ENCODE measurements at places on chromosomes 4 and X.

DNA sequence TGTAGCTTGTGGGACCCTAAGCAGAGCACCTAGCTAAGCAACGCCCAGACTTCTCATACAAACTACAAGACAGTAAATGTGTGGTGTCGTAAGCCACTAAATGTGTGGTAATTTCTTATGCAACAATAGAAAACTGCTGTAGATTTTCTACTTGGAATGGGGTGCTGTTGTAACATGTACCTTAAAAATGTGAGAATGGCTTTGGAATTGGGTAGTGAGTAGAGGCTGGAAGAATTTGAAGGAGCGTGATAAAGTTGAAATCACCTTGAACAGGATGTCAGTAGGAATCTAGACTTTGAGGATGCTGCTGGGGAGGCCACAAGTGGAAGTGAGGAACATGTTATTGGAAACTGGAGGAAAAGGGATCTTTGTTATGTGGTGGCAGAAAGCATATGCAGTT lies 43.2 kb upstream of the FUNDC1 start:
- no peak for DNase-seq

DNA sequence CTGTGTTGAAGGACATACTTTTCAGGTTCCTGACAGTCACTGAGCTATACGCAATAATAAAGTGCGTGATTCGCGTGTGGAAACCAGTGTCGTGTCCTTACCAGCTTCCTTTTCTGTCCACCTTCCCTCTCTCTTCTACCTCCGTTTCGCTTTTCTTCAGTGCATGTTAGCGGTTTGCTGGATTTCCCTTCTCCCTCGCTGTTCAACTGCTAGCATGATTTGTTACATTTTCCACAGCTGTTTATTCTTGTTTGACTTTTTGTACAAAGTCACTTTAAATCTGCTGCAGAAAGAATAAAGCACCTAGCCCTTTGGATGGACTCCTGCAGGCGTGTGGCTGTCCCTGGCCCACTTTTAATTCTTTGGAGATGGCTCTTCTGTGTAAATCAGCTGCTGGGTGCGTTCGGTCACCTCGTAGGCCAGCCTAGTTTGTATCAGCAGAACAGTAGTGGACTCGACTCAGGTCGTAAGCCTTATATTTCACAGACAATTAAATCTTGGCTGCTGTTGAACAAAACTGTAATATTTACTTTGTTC lies 8.9 kb upstream of the HAND2 start:
- DNase-seq = no peak

DNA sequence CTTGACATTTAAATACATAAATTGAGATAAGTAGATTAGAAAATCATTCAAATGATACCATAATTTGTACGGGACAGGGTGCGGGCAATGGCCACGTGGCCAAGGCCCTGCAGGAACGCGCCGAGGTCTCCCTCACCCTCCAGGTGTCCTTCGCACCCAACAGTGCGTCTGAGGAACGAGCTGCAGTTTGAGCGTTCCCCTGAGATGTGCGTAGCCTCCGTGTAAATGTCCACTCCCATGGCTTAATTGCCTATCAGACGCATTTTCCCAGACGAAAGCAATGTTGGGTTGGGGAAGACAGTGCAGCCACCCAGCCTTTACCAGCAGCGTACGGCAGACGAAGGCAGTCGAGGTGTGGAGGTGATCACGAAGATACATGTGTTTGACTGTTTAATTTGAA lies 56.4 kb downstream of the CPLX1 start:
- no peak for DNase-seq

DNA sequence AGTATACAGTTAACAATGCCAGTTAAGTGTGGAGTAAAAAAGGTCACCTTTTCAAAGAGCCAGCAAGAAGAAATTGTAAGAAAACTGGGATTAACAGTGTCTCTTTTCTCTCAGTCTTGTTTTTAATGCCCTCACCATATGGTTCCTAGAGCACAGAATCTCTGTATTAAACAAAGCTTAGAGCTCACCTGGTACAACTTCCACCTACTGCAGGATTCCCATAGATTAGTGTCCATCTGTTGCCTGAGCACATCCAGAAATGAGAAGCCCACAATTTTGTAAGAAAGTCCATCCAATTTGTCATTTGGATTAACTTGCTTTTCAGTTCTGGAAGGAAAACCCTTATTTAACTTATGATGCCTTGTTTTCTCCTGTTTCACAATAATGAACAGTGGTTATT lies 1037.1 kb downstream of the STPG2 start:
- no peak for DNase-seq

DNA sequence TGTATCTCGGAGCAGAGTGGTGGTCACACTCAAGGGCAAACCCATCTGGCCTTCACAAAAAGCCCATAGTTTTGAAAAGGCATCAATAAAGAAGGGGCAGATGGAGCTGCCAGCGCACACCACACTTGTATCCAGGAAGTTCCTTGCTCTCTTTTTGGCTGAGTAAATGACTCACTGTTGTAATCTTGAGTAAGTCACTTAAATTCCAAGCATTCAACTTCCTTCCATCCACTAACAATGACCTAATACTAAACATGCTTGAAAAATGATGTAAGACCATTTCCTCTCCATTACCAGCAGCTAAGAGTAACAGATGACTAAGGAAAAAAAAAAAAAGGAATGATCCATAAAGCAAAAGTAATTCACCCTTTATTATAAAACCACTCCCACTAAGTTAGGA lies 32.4 kb upstream of the MYOZ2 start:
- DNase-seq = peak; percentile 95

DNA sequence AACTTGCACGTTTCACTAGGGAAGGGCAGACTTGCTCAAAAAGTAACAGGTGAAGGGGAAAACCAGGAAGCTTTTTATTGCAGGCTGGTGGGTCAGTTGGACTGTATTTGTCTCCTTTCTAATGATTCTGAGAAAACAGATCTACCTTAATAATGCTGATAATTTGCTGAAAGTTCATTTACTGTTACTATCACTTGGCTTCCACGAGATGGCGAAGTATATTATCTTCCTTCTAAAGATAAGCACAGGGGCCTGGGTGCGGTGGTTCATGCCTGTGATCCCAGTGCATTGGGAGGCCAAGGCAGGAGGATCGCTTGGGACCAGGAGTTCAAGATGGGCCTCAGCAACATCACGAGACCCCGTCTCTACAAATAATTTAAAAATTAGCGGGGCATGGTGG lies 16.4 kb downstream of the CCKAR start:
- no peak for DNase-seq

- no peak for DNase-seq
These were observed 55.9 kb upstream of the FHDC1 start for GRCh38 chr4:152880263-152880662.

DNA sequence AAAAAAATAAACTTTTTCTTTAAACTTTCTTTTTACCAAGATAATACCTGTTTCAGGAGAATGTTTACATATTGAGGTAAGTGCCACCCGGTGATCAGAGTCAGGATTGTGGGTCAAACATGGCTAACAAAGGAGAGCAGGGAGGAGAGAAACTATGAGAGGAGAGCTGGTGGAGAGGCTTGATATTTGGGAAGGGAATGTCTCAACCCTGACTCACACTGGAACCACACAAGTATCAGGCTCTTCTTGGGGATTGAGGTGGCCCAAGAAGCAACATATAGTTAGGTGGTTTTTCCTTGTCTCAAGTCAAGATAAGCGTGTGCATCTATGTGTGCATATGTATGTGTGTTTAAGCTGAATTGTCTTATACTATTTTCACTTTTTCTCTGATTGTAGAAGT lies 6.7 kb downstream of the TCEAL1 start:
- DNase-seq = peak; percentile 28

DNA sequence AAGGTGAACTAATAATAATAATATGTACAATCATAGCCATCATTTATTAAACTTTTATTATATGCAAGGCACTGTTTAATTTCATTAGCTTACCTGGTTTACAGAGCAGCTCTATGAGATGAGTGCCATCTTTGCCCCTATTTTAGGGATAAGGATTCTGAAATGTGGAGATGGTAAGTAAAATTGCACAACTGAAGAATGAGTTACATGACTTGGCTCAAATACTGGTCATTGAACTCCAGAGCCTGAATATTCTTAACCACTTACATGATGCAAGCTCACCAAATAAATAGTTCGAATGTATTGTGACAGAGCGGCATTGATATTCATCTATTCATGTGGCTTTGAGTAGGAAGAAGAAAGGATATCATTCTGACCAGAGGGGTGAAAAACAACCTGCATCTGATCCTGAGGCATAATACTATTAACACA lies 11.7 kb downstream of the ALB start:
- no peak for DNase-seq

DNA sequence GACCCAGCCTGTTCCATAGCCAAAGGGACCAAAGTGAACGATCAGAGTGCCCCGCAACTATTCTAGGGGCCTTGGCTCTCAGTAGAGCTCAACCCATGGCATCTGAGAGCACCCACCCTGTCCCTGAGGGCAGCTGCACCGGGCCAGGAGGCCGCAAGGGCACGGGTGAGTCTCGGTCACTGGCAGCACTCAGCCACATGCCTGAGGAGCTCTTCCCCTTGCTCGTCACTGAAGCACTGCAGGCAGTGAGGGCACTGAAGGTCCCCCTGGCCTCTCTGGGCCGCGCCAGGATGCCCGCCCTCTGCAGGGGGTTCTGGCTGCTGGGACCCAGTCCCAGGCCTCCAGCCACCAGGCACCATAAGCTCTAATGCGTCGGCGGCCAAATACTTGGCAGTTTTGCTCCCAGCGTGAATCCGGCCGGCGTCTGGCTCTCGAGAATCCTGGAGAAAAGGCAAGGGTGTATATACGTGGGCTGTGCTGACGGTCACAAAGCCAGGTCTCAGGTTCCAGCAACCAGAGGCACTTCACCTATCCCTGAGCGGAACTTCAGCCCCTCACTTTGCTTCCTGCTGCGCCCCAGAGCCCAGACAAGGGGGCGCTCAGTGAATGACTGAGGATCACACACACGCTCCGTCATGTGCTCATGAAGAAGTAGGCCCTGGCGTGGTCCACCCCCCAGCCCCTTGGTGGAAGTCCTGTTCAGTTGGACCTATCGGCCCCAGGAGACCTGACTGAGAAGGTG lies 13.9 kb downstream of the TNIP2 start:
- no peak for DNase-seq

DNA sequence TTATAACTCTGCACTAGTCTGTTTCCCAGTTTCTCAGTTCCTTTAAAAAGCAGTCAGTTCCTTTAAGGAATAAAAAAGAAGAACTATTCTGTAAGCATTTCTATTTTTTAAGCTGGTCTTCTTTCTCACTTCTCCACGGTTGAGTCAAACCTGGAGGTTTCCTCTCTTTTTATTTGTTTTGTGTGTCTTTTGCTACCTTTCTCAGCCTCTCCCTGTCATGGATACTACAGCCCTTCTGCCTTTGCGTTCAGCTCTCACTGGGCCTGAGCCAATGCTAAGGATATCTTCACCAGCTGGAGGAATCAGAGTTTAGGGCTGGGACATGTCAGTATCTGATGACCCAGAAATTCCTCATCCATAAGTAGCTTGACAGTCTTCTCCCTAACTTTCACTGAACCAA lies 49.7 kb upstream of the PRKX start:
- DNase-seq = no peak

DNA sequence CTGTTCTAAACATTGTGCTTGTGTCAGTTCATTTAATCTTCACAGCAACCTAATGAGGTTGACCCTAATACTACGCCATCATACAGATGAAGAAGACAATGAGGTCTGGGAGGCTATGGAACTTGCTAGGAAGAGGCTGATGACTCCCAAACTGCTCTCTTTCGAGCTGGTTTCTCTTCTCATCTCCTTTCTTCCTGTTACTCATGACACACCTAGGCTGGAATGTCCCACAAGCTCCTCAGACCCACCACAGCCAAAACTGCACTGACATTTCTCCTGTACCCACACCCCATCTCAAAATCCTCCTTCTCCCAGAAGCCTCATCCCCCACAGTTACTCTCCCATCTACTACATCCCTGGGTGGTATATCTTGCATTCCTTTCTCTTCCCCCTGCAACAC lies 27.4 kb upstream of the PJA1 start:
- no peak for DNase-seq

DNA sequence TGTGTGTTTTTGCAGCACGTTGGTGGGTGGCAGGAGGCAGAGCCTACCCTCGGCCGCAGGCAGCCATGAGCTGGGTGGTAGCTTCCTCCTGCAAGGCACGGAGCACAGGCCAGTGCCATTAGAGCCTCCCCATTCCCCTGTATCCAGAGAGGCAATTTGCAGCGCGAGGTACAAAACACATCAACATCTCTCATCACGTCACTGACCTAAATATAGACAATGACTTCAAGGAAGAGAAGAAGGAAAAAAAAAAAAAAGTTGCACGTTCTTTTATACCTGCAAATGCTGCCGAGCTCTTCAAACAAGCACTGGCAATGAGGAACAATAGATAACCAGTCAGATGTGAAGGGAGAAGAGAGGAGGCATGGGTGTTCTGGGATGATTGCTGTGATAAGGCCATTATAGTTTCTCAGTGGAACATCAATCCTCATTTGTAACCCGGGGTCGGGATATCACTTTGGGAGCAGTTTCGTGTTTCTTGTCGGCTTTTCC lies 159.9 kb downstream of the MGST2 start:
- no peak for DNase-seq

- no peak for DNase-seq
These were observed 770.4 kb upstream of the NDST4 start for GRCh38 chr4:115883847-115884246.

DNA sequence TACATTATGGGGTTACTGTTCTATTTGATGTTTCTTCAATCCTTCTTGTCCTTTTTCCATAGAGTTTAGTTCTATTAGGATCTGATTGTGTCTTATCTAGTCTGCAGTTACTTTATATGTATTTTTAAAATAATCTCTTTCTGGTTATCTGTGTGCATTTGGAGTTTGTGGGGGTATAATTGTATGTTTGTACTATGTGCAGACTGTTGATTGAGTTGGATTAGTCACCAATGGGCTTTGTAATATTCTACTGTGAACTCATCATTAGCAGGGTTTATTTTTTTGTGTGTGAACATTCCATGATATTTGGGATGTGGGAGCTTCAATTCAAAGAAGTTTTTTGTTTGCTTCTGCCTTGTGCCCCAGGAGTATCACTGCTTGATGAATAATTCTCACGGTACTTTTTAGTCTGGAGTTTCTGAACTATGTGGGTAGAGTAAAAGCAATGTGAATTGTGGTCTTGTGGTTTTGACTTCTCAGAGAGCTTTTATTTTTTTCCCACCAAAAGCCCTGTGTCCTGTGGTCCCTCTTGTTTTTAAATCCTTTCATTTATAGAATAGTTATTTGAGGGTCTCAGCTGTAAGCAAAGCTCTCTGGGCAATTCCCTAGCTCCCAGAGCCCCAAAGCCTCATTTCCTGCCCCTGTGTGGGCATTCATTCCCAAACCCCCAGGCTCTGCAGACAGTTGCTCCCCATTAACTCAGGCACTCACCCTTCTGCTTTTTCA lies 127.8 kb downstream of the PHKA2 start:
- no peak for DNase-seq

DNA sequence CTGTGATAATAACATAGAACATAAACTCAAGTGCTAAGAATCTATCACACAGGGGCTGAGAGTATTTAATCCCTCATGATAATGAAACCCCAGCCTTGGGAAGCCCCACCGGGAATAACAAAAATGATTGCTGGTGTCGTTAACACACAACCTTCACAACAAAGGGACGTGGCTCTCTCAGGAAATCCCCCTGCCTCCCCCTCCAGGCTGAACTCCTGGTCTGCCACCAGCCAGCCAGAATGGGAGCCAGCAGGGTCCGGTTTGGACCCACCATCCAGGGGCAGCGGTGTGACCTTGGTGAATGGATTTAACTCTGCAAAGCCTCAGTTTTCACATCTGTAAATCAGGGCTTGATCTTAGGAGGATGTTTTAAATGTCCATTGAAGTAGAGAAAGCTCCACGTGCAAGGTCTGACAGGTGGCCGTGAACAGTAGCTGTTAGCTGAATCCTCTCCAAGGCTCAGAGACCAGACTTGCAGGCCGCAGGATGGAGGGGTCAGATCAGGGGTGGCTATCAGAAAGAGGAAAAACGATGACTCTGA lies 46.5 kb downstream of the ABLIM2 start:
- no peak for DNase-seq
